Activated CD8-positive, alpha-beta T cell treated with anti-CD3 and anti-CD28 coated beads for 36 hours (primary cell): ENCODE measurements at places on chromosomes 11 and 22. TPM values are rescaled to one million over a fixed set of nuclear protein-coding genes. Genes with fewer than 3 reads are reported as not detected.

Gene BDNF
- not detected for total RNA-seq

Gene MPZL3
- total RNA-seq: 51.7 TPM

Gene SEC14L2
- total RNA-seq: 15.1 TPM

Gene PELI3
- 6.7 TPM for total RNA-seq

Gene MPZL2
- 31.0 TPM for total RNA-seq

Gene FAM111B
- total RNA-seq: 18.3 TPM

Gene SLC22A25
- total RNA-seq: not detected

Gene CSF2RB
- 0.29 TPM for total RNA-seq

Gene AP5B1
- 31.1 TPM for total RNA-seq

Gene DEUP1
- total RNA-seq: not detected

Gene LUZP2
- total RNA-seq: not detected

Gene CALCA
- total RNA-seq: not detected

Gene CLTCL1
- 0.45 TPM for total RNA-seq

Gene MS4A7
- total RNA-seq: not detected

Gene RIC3
- total RNA-seq: 7.7 TPM

Gene CHEK1
- total RNA-seq: 134 TPM

Gene TNNI2
- not detected for total RNA-seq

Gene RCOR2
- 2.1 TPM for total RNA-seq
